ENCODE measurements at places on chromosomes 2 and 18. TPM values are rescaled to one million over a fixed set of nuclear protein-coding genes. Genes with fewer than 3 reads are reported as not detected.

Gene ITPRIPL1
- total RNA-seq, result 1.6 TPM

DNA sequence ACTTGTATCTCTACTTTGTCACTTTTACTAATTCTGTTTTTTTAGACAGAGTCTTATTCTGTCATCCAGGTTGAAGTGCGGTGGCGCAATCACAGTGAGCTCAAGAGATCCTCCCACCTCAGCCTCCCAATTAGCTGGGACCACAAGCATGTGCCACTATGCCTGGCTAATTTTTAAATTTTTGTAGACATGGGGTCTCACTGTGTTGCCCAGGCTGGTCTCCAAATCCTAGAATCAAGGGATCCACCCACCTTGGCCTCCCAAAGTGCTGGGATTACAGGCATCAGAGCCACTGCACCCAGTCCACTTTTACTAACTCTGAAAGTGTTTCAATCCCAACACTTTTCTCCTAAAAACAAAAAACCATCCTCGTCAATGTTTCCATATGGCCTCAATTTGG, 94.9 kb downstream of the MALT1 start:
- DNase-seq, result no peak
- H3K27me3 ChIP-seq, result no peaks in the 10 kb centered on the region
- peaks cover 11% of the 10 kb centered on the region for H3K4me1 ChIP-seq
- H3K4me3 ChIP-seq, result no peak overlapping the region
- no peaks in the 10 kb centered on the region for H3K36me3 ChIP-seq

DNA sequence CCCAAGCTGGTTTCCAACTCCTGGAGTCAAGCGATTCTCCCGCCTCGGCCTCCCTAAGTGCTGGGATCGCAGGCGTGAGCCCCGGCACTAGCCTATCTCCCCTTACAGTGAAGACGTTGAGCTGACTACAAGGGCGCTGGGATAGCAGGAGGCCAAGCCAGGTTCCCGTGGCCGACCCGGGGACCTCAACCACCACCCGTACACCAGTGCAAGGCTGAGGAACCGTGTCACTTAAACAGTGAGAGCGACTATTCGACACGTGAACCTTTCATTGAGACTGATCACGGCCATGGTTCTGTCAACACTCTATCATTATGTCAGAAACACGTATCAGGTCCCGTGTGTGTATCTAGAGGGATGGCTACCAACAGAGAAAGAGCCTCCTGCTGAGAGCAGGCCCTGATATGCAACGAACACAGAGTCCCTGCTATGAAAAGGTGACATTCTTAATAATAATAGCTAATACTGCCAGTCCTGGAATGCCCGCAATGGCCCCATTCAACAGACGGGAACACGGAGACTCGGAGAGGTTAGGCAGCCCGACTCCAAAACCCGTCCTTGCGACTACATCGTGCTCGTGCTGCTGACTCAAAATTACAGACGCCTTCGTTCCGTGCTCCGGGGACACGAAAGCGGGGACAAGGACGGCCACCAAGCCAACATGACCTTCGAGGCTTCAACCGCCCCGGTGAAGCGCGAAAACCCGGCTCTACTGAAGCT, 833 bp downstream of the AFG3L2 start:
- H3K36me3 ChIP-seq, result no peaks in the 10 kb centered on the region
- peak overlapping the region; percentile 99 for H3K27ac ChIP-seq
- H3K27me3 ChIP-seq, result no peaks in the 10 kb centered on the region
- DNase-seq, result no peak
- H3K4me3 ChIP-seq, result peak overlapping the region; percentile 83
- peaks cover 8% of the 10 kb centered on the region for H3K4me1 ChIP-seq

GRCh38 chr18:8290435-8290834, 318.8 kb upstream of the RAB12 start:
- no peak overlapping the region for H3K4me3 ChIP-seq
- no peaks in the 10 kb centered on the region for H3K36me3 ChIP-seq
- no peak for DNase-seq
- H3K4me1 ChIP-seq, result no peaks in the 10 kb centered on the region
- no peak overlapping the region for H3K27ac ChIP-seq

DNA sequence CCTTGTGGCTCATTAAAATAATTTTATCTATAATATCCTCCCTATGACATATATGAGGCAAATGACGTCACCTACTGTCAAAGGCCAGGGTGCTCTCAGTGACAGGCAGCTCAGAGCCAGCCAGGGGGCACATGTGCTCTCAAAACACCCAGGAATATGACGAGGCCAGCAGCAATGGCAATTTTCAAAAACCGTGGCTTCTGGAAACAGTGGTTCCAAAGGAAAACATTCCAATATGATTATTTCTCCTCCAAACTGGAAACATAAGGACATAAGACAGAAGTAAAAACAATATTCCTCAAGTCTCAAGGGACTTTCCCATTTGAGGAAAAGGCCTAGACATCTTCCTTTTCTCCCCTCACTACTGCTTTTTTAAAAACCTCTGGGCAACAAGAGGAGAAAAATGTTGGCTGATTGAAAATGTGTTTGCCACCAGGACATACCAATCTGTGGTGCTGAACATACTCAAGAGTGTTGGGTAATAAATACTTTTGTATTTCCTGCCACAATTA, 40.8 kb downstream of the RNF152 start:
- peaks cover 4% of the 10 kb centered on the region for H3K4me1 ChIP-seq
- no peak for DNase-seq
- H3K27ac ChIP-seq, result no peak overlapping the region
- no peaks in the 10 kb centered on the region for H3K27me3 ChIP-seq
- H3K4me3 ChIP-seq, result no peak overlapping the region

DNA sequence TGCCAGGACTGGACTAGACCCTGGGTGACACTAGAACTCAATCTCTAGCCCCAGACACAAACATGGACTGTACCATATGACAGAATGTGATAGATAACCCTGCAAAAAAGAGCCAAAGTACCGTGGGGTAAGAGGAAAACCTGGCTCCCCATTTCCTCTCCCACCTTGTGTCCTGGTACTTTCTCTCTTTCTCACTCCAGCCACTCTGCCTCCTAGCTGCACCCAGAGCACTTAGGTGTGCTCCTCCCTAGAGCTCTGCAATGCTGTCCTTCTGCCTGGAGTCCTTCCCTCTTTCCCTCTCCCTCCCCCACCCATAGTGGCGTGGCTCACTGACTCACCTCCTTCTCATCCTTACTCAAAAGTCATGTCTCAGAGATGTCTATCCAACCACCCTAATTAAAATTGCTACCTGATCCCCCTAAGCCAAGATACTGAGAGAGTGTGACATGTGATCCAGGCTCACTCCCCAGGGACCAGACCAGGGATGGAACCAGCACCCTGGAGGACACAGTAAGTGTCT, 171.3 kb downstream of the LOXHD1 start:
- peaks cover 2% of the 10 kb centered on the region for H3K4me1 ChIP-seq
- H3K4me3 ChIP-seq, result no peak overlapping the region
- DNase-seq, result no peak

Gene GALNT3
- total RNA-seq, result 3.5 TPM

- no peak overlapping the region for H3K4me3 ChIP-seq
- H3K27me3 ChIP-seq, result no peaks in the 10 kb centered on the region
- peak overlapping the region; percentile 69 for H3K27ac ChIP-seq
- H3K4me1 ChIP-seq, result peaks cover 21% of the 10 kb centered on the region
Measured at GRCh38 chr2:96147593-96148201, 2.5 kb upstream of the DUSP2 start.

Gene TMEM247
- total RNA-seq, result not detected

DNA sequence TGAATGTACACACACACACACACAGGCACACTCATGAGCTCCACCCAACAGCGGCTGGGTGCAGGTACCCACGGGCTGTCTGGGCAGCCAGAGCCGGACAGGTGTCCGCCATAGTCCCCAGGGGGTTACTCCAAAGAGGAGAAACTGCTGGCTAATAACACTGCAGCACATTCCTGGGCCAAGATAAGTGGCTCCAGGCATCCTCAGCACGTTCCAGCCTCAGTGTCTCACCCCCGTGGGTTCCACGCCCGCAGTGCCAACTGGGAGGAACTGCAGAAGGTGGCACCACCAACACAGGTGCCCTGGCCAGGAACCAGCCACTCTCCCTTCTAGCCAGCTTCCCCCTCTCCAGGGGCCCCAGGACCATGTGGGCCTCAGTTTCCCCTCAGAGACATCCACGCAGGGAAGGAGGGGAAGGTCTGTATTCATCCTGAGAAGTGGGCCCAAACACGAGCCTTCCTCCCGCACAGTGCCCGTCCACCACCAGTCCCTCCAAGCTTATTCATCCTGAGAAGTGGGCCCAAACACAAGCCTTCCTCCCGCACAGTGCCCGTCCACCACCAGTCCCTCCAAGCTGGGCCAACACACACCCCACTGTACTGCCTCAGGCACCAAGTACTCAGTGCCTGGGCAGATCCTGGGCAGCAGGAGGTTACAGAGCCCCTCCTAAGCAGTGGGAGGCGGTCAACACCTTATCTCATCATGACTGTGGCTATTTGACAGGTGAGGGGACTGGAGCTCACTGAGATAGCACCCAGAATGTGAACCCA, 47.6 kb downstream of the TNS1 start:
- H3K27ac ChIP-seq, result peak overlapping the region; percentile 88
- H3K4me1 ChIP-seq, result peaks cover 99% of the 10 kb centered on the region
- H3K27me3 ChIP-seq, result no peaks in the 10 kb centered on the region
- H3K4me3 ChIP-seq, result no peak overlapping the region
- no peak for DNase-seq

DNA sequence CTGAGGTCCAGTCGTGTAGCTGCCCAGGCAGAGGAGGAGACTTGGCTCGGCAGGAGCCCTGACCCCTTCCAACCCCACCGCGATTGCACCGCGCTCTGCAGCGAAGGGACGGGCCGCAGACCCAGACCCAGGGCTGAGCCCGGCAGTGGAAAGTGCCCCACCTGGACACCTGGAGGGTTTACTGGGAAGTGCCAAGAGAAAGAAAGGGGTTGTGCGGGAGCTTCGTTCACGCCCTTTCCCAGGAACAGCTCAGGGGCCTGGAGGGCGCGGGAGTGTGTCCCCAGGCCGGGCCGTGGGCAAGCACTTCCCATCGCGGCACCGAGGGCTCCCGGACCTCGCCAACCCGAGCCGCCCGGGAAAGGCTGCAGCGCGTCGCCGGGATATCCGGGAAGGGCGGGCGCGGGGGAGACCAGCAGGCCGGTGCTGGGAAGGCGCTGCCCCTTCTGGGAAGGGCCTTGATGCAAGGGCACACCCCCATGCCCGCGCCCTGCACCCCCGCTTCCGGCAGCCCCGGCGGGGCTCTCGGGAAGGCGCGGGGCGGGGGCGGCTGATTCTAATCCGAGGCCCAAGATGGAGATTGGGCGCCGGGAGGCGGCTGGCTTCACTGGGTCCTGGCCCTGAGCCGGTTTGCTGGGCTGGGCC, 36.1 kb upstream of the MRPL33 start:
- no peaks in the 10 kb centered on the region for H3K27me3 ChIP-seq
- peaks cover 15% of the 10 kb centered on the region for H3K4me1 ChIP-seq
- peak overlapping the region; percentile 71 for H3K4me3 ChIP-seq
- peak; percentile 74 for DNase-seq
- H3K27ac ChIP-seq, result peak overlapping the region; percentile 91

Gene ADD2
- total RNA-seq, result 0.41 TPM

Gene PLGLB1
- 8.4 TPM for total RNA-seq

- H3K4me1 ChIP-seq, result no peaks in the 10 kb centered on the region
- DNase-seq, result no peak
- no peaks in the 10 kb centered on the region for H3K27me3 ChIP-seq
- no peak overlapping the region for H3K4me3 ChIP-seq
- H3K36me3 ChIP-seq, result no peaks in the 10 kb centered on the region
Measured at GRCh38 chr18:37779220-37779619, 213.6 kb upstream of the CELF4 start.

DNA sequence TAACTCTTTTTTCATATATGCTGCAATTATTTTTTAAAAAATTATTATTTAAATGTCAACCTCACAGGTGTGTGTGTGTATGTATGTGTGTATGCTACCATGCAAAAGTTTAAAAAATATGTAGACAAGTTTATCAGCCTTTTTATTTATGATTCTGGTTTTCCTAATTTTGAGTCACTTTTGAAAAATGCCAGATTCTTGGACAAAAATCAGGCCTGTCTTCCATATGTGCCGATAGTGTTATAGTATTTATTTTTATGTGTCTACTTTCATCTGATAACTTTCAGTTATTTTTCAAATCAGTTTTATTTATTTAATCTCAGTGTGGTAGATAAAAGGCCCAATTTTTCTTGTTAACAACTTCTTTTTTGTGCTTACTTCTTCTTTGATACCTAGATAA, 176.2 kb downstream of the RDH14 start:
- no peaks in the 10 kb centered on the region for H3K36me3 ChIP-seq
- DNase-seq, result no peak
- H3K4me3 ChIP-seq, result no peak overlapping the region
- no peak overlapping the region for H3K27ac ChIP-seq
- H3K4me1 ChIP-seq, result peaks cover 4% of the 10 kb centered on the region
- H3K27me3 ChIP-seq, result no peaks in the 10 kb centered on the region

DNA sequence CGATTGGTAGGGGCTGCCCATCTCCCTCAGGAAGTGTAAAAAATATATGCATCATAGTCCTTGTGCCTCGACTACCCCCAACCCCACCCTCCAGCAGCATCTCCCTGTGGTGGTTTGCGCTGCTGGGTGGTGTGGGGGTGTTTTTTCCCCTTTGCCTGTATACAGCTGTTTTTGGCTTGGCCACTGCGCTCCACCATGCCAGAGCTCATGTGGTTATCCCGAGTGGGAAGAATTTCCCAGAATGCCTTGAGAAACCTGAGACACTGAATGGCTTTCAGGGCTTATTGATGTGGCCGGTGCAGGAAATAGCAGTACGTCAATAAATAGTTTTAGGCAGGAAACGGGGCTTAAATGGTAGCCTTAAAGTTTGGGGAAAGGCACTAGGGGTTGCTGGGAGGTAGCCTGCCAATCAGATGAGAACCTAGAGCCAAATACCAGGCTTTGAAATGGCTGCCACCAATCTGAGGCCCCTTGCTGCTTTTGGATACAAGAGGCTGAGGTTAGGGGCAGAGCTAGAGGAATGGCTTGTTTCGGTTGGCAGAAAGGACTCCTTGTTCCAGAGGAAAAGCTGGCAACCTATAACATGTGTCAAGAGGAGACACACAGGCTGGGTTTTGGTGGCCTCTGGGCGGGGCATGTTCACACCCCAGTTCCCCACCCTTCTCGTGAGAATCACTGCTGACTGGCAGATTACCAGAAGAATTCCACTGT, 144.1 kb downstream of the SMAD7 start:
- peak overlapping the region; percentile 81 for H3K27ac ChIP-seq
- peak overlapping the region; percentile 4 for H3K4me3 ChIP-seq
- no peaks in the 10 kb centered on the region for H3K27me3 ChIP-seq
- H3K36me3 ChIP-seq, result no peaks in the 10 kb centered on the region
- peaks cover 73% of the 10 kb centered on the region for H3K4me1 ChIP-seq

Gene ZNF519
- total RNA-seq, result 1.7 TPM

Gene RAB17
- 6.5 TPM for total RNA-seq

DNA sequence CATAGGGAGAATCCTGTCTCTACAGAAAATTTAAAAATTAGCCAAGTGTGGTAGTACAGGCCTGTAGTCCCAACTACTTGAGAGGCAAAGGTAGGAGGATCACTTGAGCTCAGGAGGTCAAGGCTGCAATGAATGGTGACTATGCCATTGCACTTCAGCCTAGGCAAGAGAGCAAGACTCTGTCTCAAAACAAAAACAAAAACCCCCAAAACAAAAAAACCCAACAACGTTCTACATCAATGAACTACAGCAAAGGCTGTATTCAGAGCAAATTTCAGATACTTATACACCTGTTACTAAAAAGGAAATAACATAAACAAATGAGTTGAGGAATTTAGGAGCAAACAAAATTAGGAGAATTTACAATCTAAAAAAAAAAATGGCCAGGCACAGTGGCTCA, 22.6 kb downstream of the YES1 start:
- no peak overlapping the region for H3K27ac ChIP-seq
- no peaks in the 10 kb centered on the region for H3K36me3 ChIP-seq
- no peak for DNase-seq
- no peaks in the 10 kb centered on the region for H3K4me1 ChIP-seq
- no peaks in the 10 kb centered on the region for H3K27me3 ChIP-seq

GRCh38 chr18:57953883-57954282, 90.1 kb upstream of the NEDD4L start:
- H3K4me3 ChIP-seq, result no peak overlapping the region
- H3K27ac ChIP-seq, result no peak overlapping the region
- no peaks in the 10 kb centered on the region for H3K27me3 ChIP-seq
- DNase-seq, result no peak
- no peaks in the 10 kb centered on the region for H3K36me3 ChIP-seq
